ENCODE measurements at places on chromosomes 1 and 21.

GRCh38 chr1:39902460-39902807, 717 bp upstream of the MYCL start:
- DNase-seq: no peak

- DNase-seq: peak; percentile 70
These were observed 1.6 kb upstream of the METTL25B start for GRCh38 chr1:156726549-156727226.

- DNase-seq: no peak
These were observed 142.1 kb upstream of the ZBTB40 start for GRCh38 chr1:22309572-22309971.

- DNase-seq: no peak
These were observed 23.2 kb downstream of the MCOLN2 start for GRCh38 chr1:84973498-84974334.

DNA sequence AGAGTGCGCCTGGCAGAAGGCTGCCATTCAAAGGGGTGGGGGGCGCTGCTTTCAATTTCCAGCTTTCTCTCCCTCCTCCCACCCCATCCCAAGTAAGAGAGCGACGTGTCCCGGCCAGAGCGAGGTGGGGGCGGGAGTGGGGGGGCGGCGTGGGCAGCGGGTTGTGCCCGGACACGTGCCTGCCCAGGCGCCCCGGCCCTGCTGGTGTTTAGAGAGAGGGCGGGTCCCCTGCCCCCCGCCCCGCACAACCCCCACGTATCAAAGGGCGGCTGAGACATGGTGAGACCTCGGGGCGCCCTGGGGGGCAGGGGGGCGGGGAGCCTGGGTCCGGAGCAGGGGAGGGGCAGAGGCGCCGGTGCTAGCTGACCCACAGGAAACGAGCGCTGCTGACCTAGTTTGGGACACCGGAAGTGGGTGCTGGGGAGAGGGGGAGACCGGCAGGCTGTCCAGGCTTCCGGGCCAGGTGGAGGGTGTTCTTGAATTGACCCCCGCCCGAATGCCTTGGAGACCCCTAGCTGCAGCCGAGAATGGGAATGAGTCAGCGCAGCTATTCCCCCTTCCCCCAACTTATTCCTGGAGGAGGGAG, 1.3 kb downstream of the ZBTB7B start:
- peak; percentile 62 for DNase-seq

DNA sequence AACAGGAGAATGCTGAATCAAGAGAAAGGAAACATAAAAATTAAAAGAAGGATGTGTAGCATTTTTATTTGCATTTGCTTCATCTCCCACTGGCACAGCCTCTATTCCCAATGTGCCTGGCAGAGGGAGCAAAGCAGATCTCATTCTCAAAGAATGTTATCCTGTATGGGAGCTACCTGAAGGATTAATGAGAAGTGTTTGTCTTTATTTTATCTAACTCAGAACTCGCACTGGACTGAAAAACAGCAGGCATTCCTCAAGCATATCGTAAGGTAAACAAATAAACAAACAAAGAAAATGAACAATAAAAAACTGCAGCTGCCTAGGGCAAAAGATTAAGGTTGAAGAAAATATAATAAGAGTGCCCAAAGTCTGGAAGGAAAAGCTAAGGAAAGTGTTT, 12.7 kb upstream of the COL11A1 start:
- DNase-seq: no peak

DNA sequence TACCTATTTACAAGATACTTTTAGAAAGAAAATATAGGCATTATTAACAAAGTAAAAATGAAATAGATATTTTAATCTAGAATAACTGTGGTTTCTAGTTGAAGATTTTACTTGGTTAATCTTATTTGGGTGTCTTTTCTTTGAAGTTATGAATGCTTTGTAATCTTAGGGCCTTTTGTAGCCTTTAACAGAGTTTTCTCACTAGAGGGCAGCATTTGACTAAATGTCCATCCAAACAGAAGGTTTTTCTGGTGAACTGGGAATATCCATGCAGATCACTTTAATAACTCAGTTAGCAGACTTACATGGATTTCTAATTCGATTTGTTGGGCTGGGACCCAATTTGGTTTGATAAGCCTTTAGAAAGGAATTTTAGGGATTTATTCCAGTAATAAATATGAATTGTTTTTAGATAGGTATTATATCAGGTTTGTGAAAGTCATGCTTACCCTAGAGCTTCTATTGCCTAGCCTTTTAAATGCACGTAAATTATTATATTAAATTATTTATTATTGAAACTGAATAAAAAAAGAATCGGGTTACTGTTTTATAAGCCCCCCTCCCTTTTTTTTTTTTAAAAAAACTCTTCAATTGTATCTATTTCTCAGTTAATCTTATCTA, 119.7 kb downstream of the ZNF326 start:
- DNase-seq: no peak

DNA sequence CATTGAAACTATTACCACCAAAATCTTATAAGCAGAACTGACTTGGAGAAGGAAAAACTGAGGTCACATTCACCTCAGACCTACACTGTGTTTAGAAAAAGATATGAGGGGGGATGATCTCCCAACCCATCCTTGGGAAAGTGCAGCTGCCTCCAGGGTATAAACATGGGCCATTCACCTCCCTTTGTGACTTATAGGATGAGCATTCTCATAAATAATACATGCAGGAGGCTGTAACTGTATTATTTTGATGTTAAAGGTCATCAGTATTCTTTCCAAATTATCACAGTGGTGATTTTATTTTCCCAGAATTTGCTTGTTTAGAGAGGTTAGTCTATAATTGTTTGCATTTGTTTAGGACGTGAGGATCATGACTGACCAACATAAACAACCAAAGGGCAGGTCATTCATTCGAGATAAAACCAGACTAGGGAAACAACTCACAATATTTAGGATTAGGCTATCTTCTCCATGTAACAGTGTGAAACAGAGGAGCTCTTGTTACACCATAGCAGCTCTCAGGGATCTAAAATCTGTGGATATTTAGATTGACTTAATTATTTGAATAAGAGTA, 109.2 kb upstream of the NR5A2 start:
- no peak for DNase-seq

- DNase-seq: no peak
These were observed 253.1 kb upstream of the ADGRL4 start for GRCh38 chr1:79259390-79260336.

Measured in ecto neural progenitor cell (in vitro differentiated cells).